ENCODE measurements at places on chromosomes 13 and 19.

DNA sequence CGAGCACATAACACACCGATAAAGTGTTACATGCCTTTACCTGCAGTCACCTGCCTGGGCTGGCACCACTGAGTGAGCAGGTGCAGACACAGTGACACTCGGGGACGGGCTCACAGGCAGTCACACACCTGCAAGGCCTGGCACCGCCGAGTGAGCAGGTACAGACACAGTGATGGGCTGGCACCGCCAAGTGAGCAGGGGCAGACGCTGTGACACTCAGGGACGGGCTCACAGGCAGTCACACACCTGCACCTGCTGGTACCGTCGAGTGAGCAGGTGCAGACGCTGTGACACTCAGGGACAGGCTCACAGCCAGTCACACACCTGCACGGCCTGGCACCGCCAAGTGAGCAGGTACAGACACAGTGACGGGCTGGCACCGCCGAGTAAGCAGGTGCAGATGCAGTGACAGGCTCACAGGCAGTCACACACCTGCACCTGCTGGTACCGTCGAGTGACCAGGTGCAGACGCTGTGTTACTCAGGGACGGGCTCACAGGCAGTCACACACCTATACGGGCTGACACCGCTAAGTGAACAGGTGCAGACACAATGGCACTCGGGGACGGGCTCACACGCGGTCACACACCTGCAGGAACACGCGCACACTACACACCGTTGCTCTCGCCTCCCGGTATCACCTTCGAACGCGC, 470 bp downstream of the ZNF835 start:
- DNase-seq: no peak

GRCh38 chr19:29887442-29887855, 54.6 kb upstream of the URI1 start:
- DNase-seq: no peak

GRCh38 chr13:41458187-41458760, 924 bp downstream of the RGCC start:
- peak; percentile 63 for DNase-seq

- no peak for DNase-seq
Observed at GRCh38 chr19:7676854-7677253, at the start of gene MCEMP1. Gene MCEMP1, plus strand, starts transcription at chr19:7677090. Its CDS starts 31 bp downstream, at chr19:7677121.

- DNase-seq: no peak
Observed at GRCh38 chr13:20442798-20443381, 82.8 kb downstream of the CRYL1 start.

GRCh38 chr19:10744801-10745293, 27.0 kb downstream of the DNM2 start:
- DNase-seq: no peak

DNA sequence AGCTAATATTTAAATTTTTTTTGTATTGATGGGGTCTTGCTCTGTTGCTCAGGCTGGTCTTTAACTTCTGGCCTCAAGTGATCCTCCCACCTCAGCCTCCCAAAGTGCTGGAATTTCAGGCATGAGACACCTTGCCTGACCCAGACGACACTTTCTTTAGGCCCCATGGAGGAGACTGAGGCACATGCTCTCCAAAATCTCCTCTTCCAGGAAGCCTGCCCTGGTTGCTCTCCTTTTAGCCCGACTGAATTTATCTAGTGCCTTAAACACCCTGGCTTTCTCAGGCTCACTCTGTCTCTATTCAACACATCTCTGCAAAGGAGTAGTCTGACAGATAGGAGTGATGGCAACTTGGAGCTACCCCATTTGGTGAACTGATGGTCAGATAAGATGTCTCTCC, 18.9 kb downstream of the MYO1F start:
- no peak for DNase-seq

GRCh38 chr19:46058778-46059177, 18.0 kb upstream of the IGFL4 start:
- DNase-seq: no peak

- DNase-seq: peak; percentile 19
Observed at GRCh38 chr19:2841855-2842574, 740 bp downstream of the ZNF555 start.

DNA sequence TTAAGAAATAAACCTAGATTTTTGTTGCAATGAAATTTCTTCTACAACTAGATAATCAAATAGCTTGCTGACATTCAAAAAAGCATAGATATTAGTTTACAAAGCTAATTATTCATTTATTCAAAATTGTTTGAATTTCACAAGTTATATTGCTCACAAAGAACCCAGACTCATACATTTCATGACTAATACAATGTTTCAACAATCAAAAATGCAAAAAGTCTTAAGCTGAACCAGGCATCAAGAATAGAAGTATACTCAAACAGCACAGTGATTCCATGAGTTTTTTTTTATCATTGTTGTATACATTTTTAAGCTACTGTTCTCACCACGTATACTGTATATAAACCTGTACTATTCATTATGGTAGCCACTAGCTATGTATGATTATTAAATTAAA, 51.0 kb downstream of the DIAPH3 start:
- no peak for DNase-seq

- no peak for DNase-seq
Observed at GRCh38 chr13:87903553-87903952, 232.4 kb downstream of the SLITRK5 start.

GRCh38 chr19:35095667-35096368, 19.8 kb upstream of the FXYD3 start:
- DNase-seq: no peak

- no peak for DNase-seq
Observed at GRCh38 chr19:44660081-44660480, 11.2 kb upstream of the CEACAM19 start.

GRCh38 chr19:6108721-6109633, 1.3 kb downstream of the RFX2 start:
- peak; percentile 56 for DNase-seq

GRCh38 chr19:21483589-21484170, 21.7 kb upstream of the ZNF429 start:
- peak; percentile 61 for DNase-seq

GRCh38 chr13:105643966-105644365, 891.5 kb downstream of the EFNB2 start:
- no peak for DNase-seq

DNA sequence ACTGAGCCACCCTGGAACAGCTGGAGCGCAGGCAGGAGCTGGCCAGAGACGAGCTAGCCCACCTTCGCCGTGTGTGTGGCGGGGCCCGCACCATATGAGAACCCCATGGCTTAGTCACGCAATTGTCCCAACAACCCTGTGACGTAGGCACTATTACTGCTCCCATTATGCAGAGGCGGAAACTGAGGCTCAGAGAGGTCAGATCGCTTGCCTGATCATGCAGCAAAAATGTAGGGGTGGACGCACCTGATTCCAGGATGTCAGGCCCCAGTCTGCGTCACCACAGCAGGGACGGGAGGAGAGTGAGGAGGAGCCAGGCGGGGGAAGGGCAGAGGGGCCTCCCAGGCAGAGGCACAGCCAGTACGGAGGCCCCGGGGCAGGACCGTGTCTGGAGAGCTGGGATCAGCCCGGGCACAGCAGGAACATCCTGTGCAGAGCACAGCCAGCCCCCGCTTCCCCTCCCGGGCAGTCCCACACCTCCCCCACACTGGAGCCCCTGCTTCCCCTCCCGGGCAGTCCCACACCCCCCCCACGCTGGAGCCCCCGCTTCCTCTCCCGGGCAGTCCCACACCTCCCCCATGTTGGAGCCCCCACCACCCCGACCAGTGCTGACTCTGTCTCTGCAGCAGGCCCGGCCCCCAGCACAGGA, 16.7 kb downstream of the PIP5K1C start:
- no peak for DNase-seq

DNA sequence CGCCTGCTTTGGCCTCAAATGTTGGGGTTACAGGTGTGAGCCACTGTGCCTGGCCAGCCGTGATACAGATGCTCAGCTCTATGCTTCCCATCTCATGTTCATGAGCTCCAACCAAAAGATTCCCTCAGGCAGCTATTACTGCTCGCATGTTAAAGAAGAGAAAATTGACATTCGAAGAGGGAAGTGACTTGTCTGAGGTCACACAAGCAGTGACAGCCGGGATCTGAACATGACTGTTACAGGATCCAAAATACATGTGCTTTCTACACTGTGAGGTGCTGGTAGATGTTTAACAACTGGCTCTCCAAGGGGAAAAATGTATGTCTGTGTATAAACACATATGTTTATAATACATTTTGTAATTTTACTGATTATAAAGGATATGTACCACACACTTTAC, 11.3 kb downstream of the FPR1 start:
- no peak for DNase-seq

- no peak for DNase-seq
Observed at GRCh38 chr13:58620176-58620575, 988.6 kb downstream of the PCDH17 start.

DNA sequence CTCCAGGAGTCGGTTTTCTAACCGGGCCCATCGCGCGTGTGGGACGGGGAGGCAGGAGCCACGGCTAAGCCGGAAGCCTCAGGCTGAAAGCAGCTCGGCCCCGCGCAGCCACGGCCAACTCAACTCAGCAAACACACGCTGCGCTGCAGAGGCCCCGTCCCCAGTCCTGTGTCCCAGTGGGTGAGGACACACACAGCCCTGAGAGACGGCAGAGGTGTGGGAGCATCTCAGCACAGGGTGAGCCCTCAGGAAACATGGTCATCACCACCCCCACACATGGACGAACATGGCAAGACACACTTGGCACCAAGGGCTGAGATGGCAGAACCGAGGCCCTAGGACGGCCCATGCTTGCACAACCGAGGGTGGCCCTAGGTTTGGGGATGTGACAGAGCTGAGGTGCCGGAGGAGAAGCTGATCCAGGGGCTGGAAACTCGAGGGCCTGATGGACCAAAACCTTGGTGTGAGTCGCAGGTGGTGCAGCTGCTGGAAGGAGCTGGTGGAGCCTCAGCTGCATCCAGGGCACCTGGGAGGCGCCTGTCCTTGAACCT, 29.0 kb upstream of the C13orf46 start:
- DNase-seq: no peak

GRCh38 chr13:72514146-72514545, 213.3 kb downstream of the MZT1 start:
- no peak for DNase-seq

DNA sequence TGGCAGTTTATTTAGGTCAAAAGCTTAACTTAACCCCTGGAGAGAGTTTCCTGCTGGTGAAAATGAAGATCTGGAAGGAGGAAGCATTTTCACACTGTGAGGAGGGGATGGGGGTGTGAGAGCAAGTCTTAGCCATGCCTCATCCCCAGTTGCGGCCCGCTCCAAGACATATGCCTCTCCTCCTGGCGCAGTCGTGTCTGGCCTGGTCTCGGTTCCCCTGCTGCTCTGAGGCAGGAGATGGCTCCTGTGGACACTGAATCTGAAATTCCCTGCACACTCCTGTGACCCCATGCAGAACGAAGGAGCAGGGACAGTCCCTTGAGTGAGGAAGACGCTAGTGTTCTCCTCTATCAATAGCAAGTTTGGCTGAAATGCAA, 360 bp upstream of the ZNF69 start:
- no peak for DNase-seq

GRCh38 chr19:16714702-16715287, 4.9 kb upstream of the NWD1 start:
- DNase-seq: peak; percentile 35

DNA sequence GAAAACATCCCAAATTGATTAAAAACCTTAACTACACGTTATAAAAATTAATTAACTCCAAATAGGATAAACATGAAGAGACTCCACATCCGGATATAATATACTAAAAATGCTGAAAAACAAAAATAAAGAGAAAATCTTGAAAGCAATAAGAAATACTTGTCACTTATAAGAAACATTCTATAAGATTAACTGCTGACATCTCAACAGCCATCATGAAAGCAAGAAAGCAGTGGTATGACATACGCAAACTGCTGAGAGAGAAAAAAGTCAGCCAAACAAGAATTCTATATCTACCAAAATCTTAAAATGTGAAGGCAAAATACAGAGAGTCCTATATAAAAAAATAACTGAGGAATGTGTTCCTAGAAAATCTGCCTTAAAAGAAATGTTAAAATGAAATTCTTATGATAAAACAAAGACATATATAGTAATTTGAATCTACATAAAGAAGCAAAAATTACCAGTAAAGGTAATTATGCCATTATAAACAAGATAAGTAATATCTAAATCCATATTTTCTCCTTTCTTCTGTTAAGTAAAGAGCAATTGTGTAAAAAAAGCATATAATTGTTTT, 1851.1 kb downstream of the PCDH9 start:
- no peak for DNase-seq

DNA sequence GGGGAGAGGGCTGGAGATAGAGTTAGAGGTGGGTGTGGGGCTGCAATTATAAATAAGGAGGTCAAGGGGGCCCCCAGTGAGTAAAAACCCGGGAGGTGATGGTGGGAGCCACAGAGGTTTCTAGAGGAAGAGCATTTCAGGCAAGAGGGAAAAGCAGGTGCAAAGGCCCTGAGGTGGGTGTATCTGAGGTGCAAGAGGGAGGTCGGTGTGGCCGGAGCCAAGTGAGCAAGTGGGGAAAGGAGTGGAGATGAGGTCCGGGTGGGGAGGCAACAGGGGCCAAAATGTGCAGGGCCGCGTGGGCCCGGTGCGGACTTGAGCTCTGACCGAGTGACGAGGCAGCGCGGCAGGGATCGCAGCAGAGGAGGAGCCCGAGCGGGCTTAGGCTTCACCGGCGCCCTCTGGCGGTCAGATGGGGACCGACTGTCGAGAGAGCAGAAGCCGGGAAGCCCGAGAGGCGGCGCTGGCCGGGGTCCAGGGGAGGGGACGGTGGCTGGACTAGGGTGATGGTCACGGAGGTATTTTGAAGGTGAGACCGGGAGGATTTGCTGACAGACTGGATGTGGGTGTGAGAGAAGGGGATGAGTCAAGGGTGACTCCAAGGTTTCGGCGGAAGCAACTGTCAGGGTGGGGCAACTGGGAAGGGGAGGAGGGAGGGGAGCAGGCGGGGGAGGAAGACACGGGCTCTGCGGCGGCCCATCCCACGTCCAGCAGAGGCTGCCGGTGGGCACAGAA, 17.7 kb upstream of the SPACA4 start:
- peak; percentile 85 for DNase-seq

GRCh38 chr13:44546164-44546563, 30.0 kb downstream of the TSC22D1 start:
- DNase-seq: no peak

GRCh38 chr13:114166381-114167131, 12.5 kb upstream of the CFAP97D2 start:
- no peak for DNase-seq

DNA sequence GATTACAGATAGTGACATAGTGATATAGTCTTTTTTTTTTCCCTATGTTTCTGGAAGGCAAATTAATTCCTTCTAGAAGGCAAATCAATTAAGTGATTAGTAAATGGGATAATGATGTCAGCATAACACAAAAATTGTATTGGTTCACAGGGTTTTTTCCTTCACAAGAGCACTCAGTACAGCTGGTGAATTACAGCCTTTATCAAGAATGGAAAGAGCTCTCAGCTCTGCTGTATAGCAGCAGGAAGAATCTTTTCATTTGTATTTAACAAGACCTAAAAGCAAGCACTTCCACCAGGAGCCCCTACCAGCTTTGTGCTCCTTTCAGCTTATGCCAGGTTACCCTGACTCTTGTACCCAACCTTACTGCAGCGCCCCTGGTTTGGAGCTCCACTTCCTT, 90.8 kb downstream of the SERP2 start:
- DNase-seq: no peak

DNA sequence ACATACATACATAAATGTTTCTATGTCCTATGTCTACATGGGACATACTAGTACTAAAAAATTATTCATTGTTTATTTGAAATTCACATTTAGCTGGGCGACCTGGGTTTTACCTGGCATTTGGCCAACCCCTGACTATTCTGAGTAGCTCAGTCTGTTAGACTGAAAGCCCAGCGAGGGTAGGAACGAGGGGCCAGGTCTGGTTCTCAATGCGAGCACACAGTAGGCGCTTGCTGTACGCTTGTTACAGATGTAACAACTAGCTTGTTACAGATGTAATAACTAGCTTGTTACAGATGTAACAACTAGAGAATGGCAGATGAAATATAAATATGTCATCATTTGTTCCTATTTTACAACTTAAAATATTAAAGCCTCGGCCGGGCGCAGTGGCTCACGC, 920 bp upstream of the ANO8 start:
- DNase-seq: no peak
